ENCODE measurements at places on chromosomes 6 and 20.

GRCh38 chr6:27375613-27376079 is 12.9 kb upstream of the ZNF391 start:
- DNase-seq: no peak

GRCh38 chr6:48027704-48028435 is 83.1 kb downstream of the PTCHD4 start:
- DNase-seq: no peak

GRCh38 chr6:150276937-150277742 is 91.7 kb upstream of the IYD start:
- no peak for DNase-seq

- no peak for DNase-seq
Observed at GRCh38 chr6:159093609-159094443, 49.0 kb upstream of the TAGAP start.

DNA sequence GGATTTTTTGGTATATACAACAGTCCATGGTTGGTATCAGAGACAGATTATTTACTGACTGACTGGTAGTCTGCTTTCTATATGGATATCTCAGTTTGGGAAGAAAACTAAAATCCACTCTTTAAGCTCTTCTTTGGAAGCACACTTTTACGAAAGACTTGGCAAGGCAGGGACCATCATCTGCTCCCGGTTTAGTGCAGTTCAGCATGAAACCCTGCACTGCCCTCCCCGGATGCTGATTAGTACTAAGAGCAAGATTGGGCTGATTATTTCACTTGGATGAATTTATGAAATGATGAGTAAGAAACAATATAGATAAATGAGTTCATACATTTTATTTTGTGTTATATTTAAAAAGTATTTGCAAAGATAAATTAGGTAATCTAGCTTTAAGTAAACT is 56.3 kb downstream of the RGS17 start:
- DNase-seq: no peak

DNA sequence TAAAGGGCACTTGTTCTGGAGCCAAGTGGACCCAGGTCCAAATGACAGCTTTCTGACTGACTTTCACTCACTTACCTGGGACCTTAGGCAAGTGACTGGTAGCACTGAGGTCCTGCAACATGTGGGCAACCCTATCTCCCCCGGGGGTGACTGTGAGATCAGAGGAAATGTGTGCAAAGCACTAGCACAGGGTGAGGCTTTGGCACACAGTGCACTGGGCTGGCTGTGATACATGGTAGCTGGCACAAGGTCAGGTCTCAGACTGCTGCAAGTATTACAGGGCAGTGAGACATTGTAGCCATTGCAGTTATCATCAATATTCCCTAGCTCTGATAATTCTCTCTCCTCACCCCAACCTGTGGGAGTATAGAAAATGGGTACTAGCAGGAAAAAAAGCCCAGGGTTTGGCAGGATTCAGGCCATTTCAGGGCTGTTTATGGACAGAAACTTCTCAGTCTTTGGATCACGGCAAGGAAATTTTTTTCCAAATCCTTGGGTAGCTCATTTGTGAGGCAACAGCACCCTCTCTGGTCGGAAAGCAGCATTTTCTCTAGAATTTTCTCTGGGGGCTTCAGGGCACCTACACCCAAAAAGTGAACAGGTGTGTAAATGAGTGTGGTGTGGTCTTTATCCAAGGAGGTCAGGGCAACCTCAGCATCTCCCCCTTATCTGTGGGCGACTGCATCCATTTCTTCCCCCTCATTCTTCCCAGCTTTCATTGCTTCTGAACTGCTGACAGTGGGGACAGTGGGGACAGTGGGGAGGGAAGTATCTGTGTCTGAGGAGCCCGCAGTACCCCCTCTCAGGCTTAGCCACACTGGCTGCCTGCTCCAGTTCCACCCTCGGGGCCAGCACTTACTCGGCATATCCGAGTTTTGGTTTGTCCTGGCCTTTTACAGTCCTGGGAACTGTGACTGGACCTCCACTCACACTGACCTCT is 148.7 kb upstream of the PHACTR3 start:
- DNase-seq: no peak

GRCh38 chr6:4871825-4872224 is 95.6 kb downstream of the CDYL start:
- DNase-seq: no peak

DNA sequence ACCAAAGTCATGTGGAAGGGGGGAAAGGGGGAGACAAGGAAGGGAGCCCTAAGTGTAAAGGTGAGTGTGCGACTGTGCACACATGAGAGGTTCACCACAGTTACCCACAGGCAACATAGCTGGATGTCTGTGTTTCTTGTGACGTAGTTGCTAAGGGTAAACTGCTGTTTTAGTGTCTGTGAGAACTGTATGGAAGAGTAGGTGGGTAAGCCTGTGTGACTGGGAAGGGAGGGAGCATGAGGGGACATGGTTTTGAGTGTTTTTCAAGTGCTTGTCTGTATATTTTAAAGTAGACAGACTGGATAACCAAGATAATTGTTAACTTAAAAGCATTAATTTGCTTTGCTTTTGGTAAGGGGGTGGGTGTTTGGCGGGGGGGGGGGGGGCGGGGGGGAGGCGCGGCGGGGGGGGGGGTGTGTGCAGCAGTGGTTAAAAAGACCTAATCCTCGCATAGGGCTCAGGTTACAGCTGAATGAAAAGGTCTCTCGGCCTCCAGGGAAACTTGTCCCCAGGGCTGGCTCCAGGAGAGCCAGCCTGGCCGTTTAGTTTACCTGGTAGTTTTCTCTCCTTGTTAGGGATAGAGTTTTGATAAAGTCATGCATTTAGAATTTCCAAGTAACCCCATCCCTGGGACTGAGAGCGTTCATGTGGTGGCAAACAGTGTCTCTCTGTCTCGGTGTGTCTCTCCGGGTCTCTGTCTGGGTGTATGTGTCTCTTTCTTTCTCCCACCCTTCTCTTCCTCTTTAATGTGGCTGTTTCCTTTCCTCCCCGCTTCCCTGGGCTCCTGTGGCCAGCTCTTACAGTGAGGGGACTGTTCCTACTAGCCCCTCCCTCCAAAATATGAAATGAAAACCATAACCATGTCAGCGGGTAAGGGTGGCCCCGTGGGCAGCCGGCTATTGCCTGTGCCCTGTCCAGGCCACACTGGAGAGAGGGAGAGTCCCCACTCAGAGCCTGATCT is 3.4 kb downstream of the SCUBE3 start:
- DNase-seq: no peak

All from CD4-positive, alpha-beta T cell treated with Interleukin-6 at 100 ng/mL for 8 hours (primary cell).